T-helper 22 cell (primary cell): ENCODE measurements at places on chromosomes 1 and 21.

DNA sequence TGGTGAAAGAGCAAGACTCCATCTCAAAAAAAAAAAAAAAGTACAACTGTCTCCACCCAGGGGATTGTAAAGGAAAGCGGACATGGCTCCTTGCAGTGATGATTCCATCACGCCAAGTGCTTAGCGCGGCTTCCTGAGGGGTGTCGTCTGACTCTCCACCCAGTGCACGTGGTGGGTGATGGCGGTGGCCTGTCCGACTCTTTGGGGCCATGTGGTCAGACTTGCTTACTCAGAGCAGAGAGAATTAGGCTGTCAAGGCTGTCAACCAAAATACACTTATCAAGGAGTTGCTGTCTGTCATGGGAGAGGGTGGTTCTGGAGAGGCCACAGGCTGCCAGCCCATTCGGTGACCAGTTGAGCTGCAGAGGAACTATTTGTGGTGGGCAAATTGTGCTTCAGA lies 49.4 kb downstream of the PTPRF start:
- no peak for DNase-seq

- DNase-seq, result no peak
Observed at GRCh38 chr1:198472119-198472518, 68.4 kb downstream of the ATP6V1G3 start.

- DNase-seq, result no peak
Observed at GRCh38 chr1:21097729-21098128, 79.0 kb downstream of the EIF4G3 start.

DNA sequence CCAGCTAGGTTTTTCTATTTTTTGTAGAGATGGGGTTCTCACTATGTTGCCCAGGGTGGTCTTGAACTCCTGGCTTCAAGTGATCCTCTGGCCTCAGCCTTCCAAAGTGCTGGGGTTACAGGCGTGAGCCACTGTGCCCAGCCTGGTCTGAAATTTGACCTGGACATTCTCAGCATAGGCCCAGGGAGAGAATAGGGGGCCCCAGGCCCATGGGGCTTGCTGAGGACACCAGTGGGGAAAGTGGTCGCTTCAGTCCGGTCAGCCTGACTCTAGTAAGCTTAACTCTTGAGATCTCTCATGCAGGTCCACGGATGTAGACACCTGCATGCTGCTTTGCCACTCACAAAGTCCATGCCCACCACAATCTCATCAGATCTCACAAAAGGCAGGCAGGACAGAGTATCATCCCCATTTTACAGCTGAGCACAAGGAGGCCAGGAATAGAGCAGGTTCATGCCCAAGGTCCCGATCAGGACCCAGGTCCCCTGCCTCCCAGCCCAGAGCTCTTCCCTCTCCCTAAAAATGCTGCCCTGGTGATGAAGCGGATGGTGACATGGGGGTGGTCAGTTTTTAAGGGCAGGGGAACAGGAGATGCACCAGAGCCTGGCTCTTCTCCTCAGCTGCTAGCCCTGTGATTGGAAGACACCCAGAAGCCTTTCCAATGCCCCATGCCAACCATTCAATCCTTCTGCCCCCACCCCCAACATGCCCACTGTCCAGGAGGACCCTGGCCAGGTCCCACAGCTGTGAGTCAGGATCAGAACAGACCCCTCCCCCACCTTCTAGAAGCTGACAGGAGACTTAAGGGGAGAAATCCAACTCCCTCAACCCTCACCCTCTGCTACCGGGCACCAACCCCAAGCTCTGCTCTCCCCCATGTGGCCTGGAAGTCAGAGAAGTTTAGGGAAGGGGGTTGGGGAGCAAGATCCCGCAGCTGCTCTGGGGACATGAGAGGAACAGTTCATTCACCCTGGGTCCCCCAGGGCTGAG lies 1.8 kb downstream of the FHL3 start:
- no peak for DNase-seq

- no peak for DNase-seq
Observed at GRCh38 chr1:3062616-3063378, 6.2 kb upstream of the PRDM16 start.

DNA sequence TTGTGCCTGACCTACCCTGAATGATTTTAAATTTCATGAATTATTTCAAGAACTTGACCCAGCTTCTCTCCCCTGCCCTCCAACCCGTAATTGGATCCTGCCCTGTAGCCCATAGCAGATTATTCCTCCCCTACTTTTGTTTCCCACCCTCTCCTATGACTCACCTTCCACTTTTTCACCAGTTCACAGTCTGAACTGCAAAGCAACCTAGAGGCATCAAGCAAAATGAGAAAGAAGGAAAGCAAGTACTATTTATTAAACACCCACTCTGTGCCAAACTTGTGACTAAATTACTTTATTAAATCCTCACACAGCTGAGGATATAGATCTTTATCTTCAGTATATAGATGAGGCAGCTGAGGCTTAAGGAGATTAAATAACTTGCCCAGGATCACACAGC lies 20.7 kb upstream of the IKBKE start:
- DNase-seq, result no peak

GRCh38 chr21:16837721-16838120 lies 675.1 kb upstream of the CXADR start:
- DNase-seq, result no peak

- no peak for DNase-seq
Observed at GRCh38 chr1:25922971-25923552, 16.8 kb upstream of the STMN1 start.

GRCh38 chr1:81119319-81119718 lies 681.4 kb upstream of the ADGRL2 start:
- DNase-seq, result no peak

- DNase-seq, result no peak
Observed at GRCh38 chr1:237857455-237857854, 33.3 kb downstream of the ZP4 start.

- no peak for DNase-seq
Observed at GRCh38 chr1:170696591-170697290, 32.8 kb downstream of the PRRX1 start.

GRCh38 chr1:56484695-56485094 lies 94.7 kb downstream of the PLPP3 start:
- DNase-seq, result no peak

DNA sequence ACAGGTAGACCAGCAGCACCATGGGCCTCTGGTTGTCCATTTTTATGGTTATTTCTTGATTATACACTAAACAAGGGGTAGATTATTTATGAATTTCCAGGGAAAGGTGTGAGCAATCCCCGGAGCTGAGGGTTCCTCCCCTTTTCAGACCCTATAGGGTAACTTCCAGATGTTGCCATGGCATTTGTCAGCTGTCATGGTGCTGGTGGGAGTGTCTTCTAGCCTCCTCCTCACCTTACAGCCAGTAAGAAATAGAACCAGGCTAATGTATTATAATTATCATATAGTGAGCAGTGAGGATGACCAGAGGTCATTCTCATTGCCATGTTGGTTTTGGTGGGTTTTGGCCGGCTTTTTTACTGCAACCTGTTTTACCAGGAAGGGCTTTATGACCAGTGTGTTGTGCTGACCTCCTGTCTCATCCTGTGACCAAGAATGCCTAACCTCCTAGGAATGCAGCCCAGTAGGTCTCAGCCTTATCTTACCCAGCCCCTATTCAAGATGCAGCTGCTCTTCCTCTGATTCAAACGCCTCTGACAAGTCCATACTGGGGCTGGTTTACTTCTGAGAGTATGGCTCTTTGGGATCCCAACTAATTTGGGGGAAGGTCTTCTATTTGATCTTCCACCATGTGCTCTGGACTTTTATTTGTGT lies 13.5 kb upstream of the TINAGL1 start:
- no peak for DNase-seq

DNA sequence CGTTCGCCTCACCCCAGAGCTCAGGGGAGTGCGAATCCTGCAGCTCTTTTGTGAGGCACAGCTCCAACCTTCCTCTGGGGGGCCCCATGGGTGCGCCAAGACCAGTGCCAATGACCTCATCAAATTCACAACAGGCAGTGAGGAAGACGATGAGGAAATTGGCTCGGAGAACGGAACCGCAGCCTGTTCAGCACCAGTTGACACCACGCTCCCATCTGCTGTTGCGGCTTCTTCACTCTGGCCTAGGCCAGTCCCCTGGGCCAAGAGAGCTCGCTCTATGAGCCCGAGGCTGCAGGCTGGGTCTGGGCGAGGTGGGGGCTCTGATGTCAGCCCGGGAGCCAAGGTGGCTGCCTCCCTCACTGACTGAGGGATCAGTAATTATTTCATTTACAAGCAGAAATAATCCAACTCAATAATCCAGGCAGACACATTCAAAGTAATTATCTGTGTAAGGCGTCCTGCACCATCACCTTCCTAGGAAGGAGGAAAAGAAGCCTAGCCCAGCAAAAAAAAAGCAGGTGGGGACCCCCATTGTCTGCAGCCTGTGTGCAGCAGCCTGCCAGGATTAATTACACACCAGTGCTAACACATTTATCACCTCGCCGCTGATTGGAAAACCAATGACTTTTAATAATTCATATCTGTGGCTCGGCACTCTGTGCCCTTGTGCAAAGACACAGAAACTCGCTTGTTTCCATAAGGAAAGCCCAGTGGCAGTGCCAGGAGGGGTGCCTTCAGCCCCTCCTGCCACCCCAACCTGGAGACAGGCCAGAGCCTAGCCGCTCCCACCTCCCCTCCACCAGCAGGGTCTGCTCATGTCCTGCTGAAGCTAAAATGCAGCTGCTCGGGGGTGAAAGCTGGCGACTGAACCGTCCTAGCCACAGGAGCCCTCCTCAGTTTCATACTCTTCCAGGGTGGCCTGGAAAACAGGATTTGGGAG lies 1.9 kb downstream of the PLEKHA6 start:
- DNase-seq, result no peak

- no peak for DNase-seq
Observed at GRCh38 chr1:33130297-33130696, 49.3 kb downstream of the AZIN2 start.

GRCh38 chr1:45594412-45594811 lies 10.6 kb downstream of the NASP start:
- DNase-seq, result no peak

- no peak for DNase-seq
Observed at GRCh38 chr1:200128081-200128480, 100.6 kb downstream of the NR5A2 start.

GRCh38 chr1:90154711-90155110 lies 159.8 kb downstream of the ZNF326 start:
- no peak for DNase-seq

DNA sequence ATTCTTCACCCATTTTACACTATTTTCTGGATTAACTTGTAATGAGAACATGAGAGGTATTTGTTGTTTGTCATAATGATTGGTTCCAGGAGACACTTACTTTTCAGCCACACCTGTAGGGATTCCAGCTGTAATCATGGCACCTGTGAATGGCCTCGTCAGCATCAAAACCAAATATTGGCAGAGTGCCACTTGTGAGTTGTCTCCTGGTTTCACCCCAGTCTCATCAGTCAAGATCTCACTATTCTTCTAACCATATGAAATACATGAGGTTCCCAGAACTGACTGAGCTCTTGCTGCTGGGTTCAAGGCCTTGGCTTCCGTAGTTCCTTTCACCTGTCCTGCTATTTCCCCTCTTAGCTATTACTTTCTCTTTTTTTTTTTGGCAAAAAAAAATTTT lies 246.6 kb upstream of the ADGRL2 start:
- no peak for DNase-seq

GRCh38 chr1:96075704-96076455 lies 645.7 kb upstream of the PTBP2 start:
- no peak for DNase-seq

DNA sequence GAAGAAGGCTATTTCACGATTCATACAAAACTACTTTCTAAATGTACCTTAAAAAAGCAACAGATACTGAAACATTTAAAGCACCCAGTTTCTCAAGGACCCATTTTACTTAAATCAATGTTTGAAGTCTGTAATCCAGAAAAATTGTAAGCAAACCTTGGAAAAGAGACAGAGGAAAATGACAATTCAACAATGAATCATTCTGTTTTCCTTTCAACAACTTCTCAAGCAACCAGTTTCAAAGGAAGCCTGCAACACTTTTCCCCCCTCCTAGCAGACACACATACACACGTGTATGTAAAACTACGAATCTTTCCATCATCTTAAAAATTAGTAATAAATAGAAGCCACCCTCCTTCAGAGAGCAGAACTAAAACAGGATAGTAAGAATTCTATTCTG lies 1.2 kb downstream of the RERE start:
- DNase-seq, result no peak
